GM04503 (cell line): ENCODE measurements at places on chromosomes 13 and 19.

DNA sequence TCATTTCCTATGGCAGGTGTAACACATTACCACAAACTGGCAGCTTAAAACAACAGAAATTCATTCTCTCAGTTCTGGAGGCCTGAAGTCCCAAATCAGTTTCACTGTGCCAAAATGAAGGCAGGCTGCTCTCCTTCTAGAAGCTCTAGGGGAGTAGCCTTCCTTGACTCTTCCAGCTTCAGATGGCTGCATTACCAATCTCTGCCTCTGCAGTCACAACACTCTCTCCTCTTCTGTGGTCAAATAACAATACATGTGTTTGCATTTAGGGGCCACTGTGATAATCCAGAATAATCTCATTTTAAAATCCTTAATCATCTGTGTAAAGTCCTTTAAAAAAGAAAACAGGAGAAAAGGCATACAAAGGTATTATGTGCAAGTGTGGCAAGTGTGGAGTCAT is 7.8 kb downstream of the DIAPH3 start:
- no peak for DNase-seq

DNA sequence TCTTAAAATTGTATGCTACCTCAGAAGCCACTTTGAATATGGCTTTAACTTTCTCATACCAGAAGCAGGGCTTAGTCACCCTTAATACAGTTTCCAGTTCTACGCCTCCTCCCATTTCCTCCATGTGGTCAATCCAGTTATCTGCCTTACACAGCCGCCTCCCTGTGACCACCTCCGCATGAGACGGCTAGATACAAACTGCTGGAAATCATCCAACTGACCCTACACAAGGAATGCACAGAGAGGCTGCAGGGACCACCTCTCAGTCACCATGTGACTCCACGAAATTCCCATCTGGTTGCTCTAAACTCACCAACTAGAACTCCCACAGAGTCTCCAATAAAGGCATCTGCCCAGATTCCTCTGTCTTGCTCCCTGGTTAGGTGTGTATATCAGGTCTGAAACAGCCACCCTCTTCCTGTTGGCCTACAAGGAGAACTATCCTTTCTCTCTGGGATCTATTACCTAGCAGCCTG is 6.8 kb downstream of the ZNF564 start:
- DNase-seq = no peak

- DNase-seq = peak; percentile 47
Measured at GRCh38 chr19:46713781-46714443, 3.0 kb downstream of the PRKD2 start.

- no peak for DNase-seq
Measured at GRCh38 chr19:9132422-9132821, 5.7 kb upstream of the OR7G3 start.

DNA sequence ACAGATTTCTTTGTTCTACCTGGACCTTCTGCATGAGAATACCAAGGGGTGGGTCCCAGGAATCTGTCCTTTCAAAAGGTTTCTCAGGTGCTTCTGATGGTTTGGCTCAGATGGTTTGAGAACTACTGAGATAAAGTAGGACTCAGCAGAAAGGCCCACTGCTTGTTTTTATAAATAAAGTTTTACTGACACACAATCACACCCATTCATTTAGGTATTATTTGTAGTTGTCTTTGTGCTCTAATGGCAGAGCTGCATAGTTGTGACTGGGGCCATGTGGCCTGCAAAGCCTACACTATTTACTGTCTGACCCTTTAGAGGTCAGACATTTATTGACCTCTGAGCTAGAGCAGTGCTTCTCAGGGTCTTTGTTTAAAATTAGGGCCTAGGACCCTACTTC is 17.6 kb downstream of the EDDM13 start:
- DNase-seq = no peak
